D721Med (cell line): ENCODE measurements at places on chromosomes 6 and 20.

- no peak for DNase-seq
Measured at GRCh38 chr20:35788796-35789195, 17.0 kb downstream of the PHF20 start.

GRCh38 chr6:3293271-3294155 lies 34.8 kb downstream of the PSMG4 start:
- no peak for DNase-seq

DNA sequence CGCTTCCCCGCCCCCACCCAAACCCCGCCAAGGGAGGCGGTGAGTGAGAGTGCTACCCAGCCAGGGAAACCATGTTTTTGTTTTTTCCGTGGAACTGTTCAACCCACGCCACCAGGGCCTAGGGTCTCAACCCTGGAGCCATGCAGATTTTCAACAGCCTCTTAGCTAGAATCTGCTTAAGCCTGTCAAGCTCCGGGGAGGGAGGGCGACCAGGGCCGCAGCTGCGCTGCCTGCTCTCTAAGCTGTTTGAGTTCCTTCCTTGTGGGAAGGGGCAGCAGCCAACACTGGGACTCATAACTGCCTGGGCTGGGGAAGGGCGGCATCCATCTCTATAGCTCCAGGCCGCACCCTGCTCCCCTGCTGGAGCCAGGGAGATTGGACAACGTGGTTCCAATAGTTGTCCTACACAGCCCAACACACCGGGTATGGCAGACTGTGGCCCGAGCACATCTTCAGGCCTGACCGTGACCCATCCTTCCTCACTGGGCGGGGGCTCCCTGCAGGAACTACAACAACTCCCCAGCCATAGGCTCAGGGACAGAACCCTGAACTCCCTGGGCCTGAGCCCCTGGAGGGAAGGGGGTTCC lies 1065.7 kb upstream of the MANEA start:
- peak; percentile 18 for DNase-seq

DNA sequence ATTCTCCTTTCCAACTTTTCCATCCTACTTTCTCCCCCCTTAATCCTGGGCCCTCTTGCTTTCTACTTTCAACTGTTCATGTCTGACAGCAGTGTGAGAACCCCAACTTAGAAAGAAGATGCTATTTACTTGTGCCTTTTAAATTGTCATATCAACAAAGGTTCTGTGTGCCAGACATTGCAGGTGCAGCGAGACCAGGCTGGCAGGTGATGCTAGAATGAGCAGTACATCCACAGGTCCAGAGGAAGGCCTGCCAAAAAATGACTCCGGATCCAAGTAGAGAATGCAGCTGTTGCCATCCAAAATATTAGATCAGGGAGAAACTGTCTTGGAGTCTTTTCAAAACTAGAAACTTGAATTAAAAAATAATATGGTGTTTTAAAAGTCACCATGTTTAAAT lies 510.5 kb downstream of the LMBRD1 start:
- no peak for DNase-seq

GRCh38 chr6:106050538-106050937 lies 35.6 kb upstream of the PRDM1 start:
- DNase-seq, result no peak

- DNase-seq, result no peak
Measured at GRCh38 chr6:152952045-152952444, 30.8 kb downstream of the FBXO5 start.

GRCh38 chr6:144601221-144601620 lies 316.1 kb downstream of the UTRN start:
- DNase-seq, result no peak

DNA sequence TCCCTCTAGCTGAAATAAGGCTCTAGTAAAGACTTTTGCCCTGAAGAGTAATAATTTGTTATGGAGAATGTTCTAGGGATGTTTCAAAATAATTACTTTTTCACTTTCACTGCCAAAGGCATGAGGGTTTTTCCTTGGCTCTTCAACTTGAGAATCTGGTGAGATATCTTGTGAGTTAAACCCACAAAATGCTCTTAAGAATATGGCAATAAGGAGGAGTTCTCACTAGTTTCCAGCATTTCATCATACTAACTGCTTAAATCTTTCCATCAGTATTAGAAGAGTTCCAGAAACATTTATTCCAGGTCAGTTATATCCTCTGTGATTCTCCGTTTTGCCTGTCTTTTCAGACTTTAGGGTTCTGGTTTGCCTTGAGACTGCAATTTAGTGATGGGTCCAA lies 785.6 kb upstream of the GJE1 start:
- no peak for DNase-seq

GRCh38 chr6:119323478-119323877 lies 26.1 kb downstream of the MAN1A1 start:
- no peak for DNase-seq
